ENCODE measurements at places on chromosomes 2 and 18.

DNA sequence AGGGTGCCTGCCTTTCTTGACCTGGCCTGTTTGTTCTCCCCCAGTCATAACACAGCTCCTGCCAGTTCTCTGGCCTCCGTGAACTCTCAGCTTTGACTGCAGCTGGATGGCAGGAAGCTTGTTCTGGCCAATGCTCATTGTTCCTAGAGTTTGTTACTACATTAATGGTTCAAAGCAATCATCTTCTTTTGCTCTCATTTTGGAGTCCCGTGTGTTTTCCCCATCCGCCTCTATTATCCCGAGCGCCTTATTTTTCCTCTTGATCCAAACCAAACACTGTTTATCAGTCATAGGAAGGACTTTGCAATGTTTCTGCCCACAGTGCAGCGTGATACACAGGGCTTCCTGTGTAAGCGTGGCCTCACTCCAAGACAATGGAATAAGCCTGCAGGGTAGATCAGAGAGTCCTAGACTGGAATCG, 184.3 kb upstream of the APCDD1 start:
- DNase-seq, result no peak

DNA sequence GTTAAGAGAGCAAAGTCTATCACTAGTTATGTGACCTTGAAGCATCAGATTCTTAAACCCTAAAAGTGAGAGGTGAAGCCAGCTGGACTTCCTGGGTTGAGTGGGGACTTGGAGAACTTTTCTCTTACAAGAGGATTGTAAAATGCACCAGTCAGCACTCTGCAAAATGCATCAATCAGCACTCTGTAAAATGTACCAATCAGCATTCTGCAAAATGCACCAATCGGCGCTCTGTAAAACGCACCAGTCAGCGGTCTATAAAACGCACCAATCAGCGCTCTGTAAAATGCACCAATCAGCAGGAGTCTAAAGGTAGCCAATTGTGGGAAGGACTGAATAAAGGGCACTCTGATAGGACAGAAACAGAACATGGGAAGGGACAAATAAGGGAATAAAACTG, 291.6 kb upstream of the FAM98A start:
- no peak for DNase-seq

GRCh38 chr18:34697891-34698290, 12.2 kb upstream of the DTNA start:
- DNase-seq, result peak; percentile 6

DNA sequence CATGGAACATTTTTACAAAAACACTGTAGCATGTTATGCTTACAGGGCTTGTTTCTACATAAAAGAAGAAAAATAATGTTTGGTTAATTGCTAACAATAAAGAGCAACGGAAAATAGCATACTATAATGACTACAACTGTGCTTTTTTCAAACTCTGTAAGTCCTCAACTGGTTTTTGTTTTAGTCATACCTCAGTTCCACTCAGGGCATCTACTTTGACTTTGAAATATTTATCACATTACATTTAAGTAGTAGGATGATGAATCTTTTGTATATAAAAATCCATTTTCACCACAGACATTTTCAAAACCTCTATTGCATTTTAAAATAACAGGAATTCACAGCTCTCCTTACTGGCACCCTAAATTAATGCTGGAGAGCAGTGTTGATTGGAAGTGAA, 8.3 kb downstream of the SATB2 start:
- DNase-seq, result no peak

DNA sequence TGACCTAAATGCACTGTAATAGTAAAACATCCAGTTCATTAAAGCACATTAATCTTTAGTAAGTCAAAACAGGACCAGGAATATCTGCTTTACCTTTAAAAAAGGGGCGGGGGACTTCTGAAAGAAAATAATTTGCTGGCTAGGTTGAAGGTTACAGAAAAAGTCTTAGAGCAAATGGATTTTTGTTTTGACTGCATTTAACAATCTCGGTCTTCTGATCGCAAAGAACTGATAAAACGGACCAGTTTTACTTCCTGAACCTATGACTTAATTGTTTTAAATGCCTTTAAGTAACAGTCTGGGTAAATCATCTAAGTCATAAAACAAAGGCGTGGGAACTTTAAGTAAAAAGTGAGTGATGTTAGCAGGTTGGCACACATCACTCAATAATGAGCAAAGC, 783 bp downstream of the BUB1 start:
- peak; percentile 26 for DNase-seq

- DNase-seq, result no peak
Observed at GRCh38 chr18:58526425-58527284, 102.2 kb downstream of the ALPK2 start.

DNA sequence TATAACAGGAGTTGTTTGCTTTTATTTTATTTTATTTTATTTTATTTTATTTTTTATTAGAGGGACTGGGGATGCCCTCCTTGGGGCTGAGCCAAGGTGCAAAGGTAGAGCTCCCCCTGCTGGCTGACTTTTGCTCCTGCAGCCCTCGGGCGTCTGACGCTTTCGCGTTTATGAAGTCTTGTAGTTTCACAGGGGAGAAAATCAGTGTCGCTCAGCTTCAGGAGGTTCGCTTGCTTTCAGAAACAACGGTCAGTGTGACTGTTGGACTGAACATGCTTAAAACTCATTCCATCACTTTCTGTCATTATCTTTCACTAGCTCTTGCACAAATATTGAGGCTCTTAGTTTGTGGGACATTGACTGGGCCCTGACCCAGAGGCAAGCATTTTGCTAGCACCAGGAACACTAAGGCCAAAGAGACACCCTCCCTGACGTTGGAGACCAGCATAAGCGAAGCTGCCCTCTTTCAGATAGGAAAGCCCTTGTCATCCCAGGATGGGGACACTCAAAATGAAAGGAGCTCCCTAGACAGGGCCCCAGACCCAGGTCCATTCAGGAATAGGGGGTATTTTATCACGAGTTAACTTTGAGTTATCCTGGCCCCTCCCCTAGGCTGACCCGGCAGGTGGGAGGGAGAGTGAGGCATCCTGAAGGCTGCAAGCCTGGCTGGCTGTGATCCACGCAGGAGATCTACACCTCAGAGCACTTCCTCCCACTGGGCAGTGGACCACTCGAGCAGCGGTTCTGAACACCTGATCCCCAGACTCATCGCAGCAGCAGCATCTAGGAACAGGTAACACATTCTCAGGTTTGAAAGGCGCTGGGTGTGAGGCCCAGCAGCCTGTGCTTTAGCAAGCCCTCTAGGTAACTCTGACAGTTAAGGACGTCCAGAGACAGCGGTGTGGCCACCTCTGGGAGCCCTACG, 34.4 kb downstream of the LGALSL start:
- peak; percentile 78 for DNase-seq

- DNase-seq, result peak; percentile 76
Observed at GRCh38 chr2:181891258-181891965, at the start of gene ITPRID2. ITPRID2 (plus strand) TSS chr2:181891730; CDS start chr2:181892067, 337 bp downstream.

Data from activated CD4-positive, alpha-beta T cell treated with anti-CD3 and anti-CD28 coated beads, Interleukin-2, amount 50 U/mL, for 16 hours (primary cell).